Mesothelial cell of epicardium (in vitro differentiated cells): ENCODE measurements at places on chromosomes 11 and 22. TPM values are rescaled to one million over a fixed set of nuclear protein-coding genes. Genes with fewer than 3 reads are reported as not detected.

Gene KBTBD4
- total RNA-seq: 15.1 to 15.9 TPM (median 15.7 TPM) in 3 replicates

Gene ART1
- not detected in 3 replicates for total RNA-seq

Gene LIF
- 15.4 to 16.9 TPM (median 15.8 TPM) in 3 replicates for total RNA-seq

Gene IGF2
- total RNA-seq: 3,009 to 3,275 TPM (median 3,171 TPM) in 3 replicates

Gene HTR3B
- not detected in 3 replicates for total RNA-seq

GRCh38 chr22:30803679-30804078 lies 109.0 kb downstream of the OSBP2 start:
- peaks cover 91% of the 10 kb centered on the region for H3K27me3 ChIP-seq
- H3K36me3 ChIP-seq: no peaks in the 10 kb centered on the region
- no peak overlapping the region for H3K4me3 ChIP-seq
- H3K27ac ChIP-seq: no peak overlapping the region

DNA sequence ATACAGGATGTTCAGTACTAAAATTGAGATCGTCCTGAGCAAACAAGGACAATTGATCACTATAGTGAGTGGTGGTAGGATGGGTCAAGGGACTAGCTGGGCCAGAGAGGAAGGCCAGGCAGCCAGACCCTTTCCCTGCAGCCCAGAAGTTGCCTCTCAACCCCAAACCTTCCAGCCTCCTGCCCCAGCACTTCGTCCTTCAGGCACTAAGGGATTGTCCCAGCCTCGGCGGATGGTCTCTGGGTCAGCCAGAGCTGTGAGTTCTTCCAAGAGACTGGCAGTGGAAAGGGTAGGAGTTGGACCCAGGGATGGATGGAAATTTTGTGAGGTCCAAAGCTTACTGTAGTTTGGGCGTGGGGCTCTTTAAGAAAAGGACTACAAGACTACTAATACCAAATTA lies 3.6 kb upstream of the LMO1 start:
- H3K4me3 ChIP-seq: peak overlapping the region; percentile 43
- no peaks in the 10 kb centered on the region for H3K36me3 ChIP-seq
- peak; percentile 6 for DNase-seq
- no peak overlapping the region for H3K27ac ChIP-seq
- H3K27me3 ChIP-seq: peaks cover 88% of the 10 kb centered on the region

DNA sequence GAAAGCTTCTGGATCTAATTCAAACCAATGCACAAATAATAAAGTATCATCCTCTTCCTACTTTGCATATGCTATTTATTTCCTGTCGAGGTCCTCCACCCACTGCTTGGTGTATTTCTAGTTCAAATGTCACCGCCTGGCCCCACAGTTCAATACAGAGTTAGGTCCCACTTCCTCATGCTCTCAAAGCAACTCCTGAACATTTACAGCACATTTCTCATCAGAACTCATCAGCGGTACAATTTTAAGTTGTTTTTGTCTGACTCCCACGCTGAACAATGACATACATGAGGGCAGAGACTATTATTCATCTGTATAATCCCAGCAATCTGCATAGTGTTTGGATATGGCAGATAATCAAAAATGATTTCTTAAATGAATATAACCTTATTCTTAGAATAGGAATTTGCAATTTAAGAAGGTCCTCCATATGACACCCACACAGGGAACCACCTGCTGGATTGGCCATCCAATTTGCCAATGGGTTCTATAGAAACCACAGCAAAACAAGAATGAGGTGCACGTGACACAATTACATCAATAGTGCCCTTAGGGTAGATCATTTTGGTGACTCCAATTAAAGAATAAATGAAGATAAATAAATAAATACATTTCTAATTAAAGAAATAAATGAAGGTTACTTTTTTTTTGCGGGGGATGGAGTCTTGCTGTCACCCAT lies 54.2 kb downstream of the SLC25A17 start:
- peak overlapping the region; percentile 75 for H3K27ac ChIP-seq
- H3K36me3 ChIP-seq: peaks cover 11% of the 10 kb centered on the region
- no peaks in the 10 kb centered on the region for H3K27me3 ChIP-seq
- no peak for DNase-seq

DNA sequence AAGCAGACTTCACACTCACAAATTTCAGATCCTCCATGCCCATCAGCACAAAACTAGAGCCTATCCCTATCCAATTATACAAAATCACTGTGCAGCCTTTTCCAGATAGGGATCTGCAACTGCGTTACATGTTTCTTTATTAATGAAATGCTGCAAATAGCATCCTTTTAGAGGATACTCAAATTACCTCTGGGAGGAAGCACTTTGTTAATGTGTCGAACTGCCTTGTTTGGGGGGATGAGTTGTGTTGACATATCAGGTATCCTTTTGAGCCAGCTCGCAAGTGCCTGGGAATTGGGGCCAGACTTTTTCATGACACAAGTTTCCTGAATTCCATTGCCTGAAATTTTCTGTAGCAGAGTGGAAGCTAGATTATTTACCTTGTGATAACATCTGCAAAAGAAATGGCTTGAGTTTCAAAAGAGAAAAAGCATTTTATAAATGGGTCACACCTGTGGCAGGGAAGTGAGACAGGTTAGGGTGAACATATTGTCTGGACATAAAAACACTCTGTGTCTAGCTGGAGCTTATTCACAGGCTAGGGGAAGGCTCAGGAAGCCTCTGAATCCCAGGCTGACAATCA lies 299.1 kb upstream of the MTNR1B start:
- no peak overlapping the region for H3K4me3 ChIP-seq
- no peaks in the 10 kb centered on the region for H3K36me3 ChIP-seq

GRCh38 chr11:33135216-33135615 lies 26.1 kb downstream of the CSTF3 start:
- no peak overlapping the region for H3K4me3 ChIP-seq
- H3K36me3 ChIP-seq: peaks cover 1% of the 10 kb centered on the region
- DNase-seq: no peak
- H3K27ac ChIP-seq: peak overlapping the region; percentile 82

GRCh38 chr11:122259195-122259821 lies 143.3 kb upstream of the BLID start:
- no peak overlapping the region for H3K4me3 ChIP-seq
- H3K27ac ChIP-seq: no peak overlapping the region
- DNase-seq: no peak
- peaks cover 5% of the 10 kb centered on the region for H3K36me3 ChIP-seq
- H3K4me1 ChIP-seq: peaks cover under 1% of the 10 kb centered on the region
- peaks cover 4% of the 10 kb centered on the region for H3K27me3 ChIP-seq

GRCh38 chr22:45880716-45881523 lies 96.0 kb downstream of the WNT7B start:
- H3K36me3 ChIP-seq: no peaks in the 10 kb centered on the region
- no peak overlapping the region for H3K27ac ChIP-seq
- peaks cover 15% of the 10 kb centered on the region for H3K27me3 ChIP-seq
- peaks cover 14% of the 10 kb centered on the region for H3K4me1 ChIP-seq
- DNase-seq: no peak

DNA sequence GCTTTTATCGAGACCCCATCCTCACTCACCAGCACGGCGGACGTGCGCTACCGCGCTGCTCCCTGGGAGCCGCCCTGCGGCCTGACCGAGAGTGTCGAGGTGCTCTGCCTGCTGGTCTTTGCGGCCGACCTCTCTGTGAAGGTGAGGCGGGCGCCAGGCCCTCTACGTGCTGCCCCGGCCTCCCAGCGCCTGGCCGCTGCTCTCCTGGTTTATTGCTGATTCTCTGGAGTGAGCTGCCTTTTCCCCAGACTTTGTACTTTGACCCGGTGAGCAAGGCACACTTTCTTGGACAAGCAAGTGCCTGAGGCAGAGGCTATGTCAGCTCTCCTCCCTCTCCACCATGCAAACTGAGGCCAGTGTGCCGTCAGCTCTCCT lies 6.5 kb downstream of the TPCN2 start:
- H3K4me1 ChIP-seq: peaks cover 2% of the 10 kb centered on the region
- H3K36me3 ChIP-seq: peaks cover 5% of the 10 kb centered on the region

DNA sequence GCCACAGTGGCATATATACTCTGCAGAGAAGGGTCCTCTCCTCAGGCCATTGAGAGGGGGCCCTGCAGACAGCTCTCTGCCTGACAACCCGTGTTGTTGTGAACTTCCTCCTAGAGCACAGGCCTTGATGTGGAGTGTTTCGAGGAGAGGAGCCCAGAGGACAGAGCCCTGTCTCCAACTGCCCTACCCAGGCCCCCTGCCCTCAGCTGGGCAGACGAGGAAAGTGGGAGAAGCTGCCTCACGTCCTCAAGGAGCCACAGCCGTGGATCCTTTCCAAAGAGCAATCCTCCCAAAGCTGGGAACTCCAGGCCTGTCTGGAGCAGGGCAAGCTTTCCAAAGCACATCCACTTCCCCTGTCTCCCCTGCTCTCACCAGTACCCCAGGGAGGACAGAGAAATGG lies 10.7 kb downstream of the LMO1 start:
- H3K27ac ChIP-seq: no peak overlapping the region
- peaks cover 6% of the 10 kb centered on the region for H3K27me3 ChIP-seq
- DNase-seq: peak; percentile 20
- no peak overlapping the region for H3K4me3 ChIP-seq
- H3K36me3 ChIP-seq: no peaks in the 10 kb centered on the region

DNA sequence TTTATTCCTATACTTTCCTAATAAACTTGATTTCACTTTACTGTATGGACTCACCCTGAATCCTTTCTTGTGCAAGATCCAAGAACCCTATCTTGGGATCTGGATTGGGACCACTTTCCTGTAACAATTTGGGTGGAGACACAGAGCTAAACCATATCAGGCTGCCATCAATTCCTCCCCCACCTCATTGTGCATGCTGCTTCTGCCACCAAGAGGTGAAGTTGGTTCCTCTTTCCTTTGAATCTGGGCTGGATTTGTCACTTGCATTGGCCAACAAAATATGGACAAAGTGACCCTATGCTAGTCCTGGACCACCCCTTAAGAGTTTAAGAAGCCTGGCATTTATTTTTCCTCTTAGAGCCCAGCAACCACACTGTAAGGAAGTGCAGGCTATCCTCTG lies 39.4 kb upstream of the CEP295 start:
- H3K4me1 ChIP-seq: peaks cover 22% of the 10 kb centered on the region
- H3K4me3 ChIP-seq: no peak overlapping the region
- H3K36me3 ChIP-seq: no peaks in the 10 kb centered on the region
- no peak overlapping the region for H3K27ac ChIP-seq
- H3K27me3 ChIP-seq: peaks cover 66% of the 10 kb centered on the region

GRCh38 chr11:29200791-29201562 lies 815.9 kb downstream of the KCNA4 start:
- DNase-seq: no peak
- H3K36me3 ChIP-seq: no peaks in the 10 kb centered on the region
- H3K27me3 ChIP-seq: no peaks in the 10 kb centered on the region

DNA sequence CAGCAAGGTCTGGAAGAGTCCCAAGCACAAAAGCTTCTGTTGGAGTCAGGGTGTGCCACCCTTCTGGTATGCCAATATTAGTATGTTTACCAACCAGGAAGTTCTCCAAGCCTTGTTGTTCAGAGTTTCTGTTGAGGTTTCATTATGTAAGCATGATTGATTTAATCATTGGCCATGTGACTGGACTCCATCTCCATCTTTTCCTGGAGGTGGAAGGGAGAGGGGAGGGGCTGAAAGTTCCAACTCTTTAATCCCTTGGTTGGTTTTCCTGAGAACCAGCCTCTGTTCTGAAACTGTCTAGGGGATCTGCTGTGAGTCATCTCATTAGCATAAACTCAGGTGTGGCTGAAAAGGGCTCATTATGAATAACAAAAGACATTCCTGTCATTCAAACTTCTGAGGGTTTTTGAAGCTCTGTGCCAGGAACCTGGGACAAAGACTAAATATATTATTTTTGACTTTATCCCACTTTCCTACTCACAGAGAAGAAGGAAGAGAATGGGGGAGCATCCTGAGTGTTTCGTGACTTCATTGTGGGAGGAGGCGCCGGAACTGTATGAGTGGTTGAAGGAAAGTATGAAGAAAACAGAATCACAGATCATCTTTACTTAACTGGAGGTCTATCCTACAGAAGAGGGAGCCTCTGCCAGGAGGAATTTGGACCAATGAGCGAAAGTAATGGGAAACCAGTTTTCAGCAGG lies 138.2 kb downstream of the NECTIN1 start:
- no peaks in the 10 kb centered on the region for H3K36me3 ChIP-seq
- peaks cover 9% of the 10 kb centered on the region for H3K27me3 ChIP-seq
- DNase-seq: no peak
- H3K27ac ChIP-seq: peak overlapping the region; percentile 32

GRCh38 chr11:13721760-13722159 lies 53.3 kb downstream of the FAR1 start:
- no peak overlapping the region for H3K4me3 ChIP-seq
- H3K27me3 ChIP-seq: no peaks in the 10 kb centered on the region
- no peak overlapping the region for H3K27ac ChIP-seq
- H3K36me3 ChIP-seq: peaks cover 30% of the 10 kb centered on the region
- no peak for DNase-seq

DNA sequence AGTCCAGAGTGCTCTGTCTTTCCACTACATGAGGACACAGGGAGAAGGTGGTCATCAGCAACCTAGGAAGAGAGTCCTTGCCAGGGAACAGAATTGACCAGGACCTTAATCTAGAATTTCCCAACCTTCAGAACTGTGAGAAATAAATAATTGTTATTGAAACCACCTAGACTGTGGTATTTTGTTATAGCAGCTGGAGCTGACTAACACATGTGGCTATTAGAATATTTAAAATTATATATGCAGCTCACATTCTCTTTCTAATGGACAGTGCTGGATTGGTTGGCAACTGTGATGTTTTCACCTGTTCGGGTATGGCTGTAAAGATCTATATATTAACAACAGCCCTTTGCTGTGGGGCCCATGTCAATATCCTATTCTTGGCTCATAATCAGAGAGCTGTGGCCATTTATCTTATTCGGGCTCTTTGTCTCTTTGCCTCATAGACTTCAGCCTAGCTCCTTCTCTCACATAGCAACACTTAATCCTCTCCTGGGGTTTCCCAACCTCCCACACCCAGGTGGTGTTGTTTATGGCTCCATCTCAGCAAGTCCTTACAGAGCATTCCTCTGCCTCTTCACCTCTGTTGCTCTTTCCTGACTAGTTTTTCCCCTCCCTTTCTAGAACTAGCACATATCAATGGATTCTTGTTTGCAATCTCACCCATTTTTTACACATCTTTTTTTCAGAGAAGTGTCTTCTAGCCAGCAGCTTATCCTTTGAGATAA lies 46.4 kb upstream of the AMOTL1 start:
- H3K4me1 ChIP-seq: peaks cover 6% of the 10 kb centered on the region
- no peaks in the 10 kb centered on the region for H3K27me3 ChIP-seq
- DNase-seq: no peak
- no peak overlapping the region for H3K4me3 ChIP-seq
- H3K27ac ChIP-seq: no peak overlapping the region
